Trophoblast cell (in vitro differentiated cells and primary cell): ENCODE measurements at places on chromosomes 12 and 14.
A peak's percentile ranks its signal among the peaks of the same experiment; 100 is the strongest.

DNA sequence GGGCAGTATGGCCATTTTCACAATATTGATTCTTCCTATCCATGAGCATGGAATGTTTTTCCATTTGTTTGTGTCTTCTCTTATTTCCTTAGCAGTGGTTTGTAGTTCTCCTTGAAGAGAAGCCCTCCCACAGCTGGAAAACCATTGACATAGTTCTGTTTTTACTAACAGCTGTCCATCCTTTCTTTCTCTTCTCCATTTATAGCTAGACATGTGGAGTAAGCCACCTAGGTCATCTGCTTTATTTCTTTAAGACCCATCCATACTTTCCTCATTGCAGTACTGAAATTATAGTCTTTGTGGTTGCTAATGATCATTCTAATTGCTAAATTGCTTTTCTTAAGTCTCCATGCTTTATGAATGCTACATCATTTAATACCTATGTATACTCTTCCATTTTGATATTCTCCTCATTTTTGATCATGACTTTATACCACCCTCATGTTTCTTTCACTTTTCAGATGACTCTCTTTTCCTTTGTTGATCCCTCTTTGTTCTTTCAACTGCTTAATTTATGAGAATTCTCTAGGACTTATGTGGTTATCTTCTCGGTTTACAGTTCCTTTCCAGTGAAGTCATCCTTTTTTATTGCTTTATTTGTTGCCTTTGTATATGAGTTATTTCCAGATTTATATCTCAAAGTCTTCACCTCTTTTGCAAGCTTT is 114.2 kb downstream of the PCNX1 start:
- DNase-seq, result no peak

- DNase-seq, result peak; percentile 56
These were observed 39.3 kb downstream of the NINJ2 start for GRCh38 chr12:623865-624372.

GRCh38 chr14:71395151-71395604 is 487.9 kb downstream of the PCNX1 start:
- DNase-seq, result no peak

- no peak for DNase-seq
These were observed 43.1 kb downstream of the ALDH1L2 start for GRCh38 chr12:105041186-105041585.

DNA sequence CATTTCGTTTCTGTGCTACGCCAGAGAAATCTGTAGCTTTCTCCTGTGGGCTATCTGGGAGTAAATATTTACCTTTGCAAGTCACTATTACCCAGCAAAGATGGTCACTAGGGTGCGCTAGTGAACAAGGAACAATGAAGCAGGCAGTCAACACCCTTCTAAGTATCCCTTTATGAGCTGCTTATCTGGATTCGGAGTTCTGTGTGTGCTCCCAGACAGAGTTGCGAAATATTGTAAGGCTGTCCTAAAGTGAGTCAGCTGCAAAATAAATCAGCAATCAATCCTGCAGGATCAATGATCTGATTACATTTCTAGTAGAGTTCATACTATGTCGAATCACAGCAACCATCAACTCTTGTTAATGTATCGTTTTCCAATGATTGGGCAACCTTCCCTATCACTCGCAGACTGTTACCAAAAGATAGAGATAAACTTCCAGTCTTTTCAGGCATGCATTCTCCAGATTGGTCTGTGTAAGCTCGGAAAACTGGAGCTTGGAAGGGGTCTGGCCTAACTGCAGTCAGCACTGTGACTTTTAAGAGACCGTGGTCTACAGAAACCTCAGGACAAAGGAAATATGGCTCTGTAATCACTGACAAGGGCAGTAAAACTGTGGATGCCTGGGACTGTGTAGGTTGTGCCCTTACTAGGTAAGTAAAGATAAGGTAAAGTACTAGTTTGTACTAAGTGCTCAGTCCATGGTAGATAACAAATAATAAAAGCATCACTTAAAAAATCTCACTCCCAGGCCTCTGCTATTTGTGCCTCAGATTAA is 133.5 kb downstream of the KCNK10 start:
- peak; percentile 91 for DNase-seq

GRCh38 chr12:51392556-51393237 is 1.5 kb upstream of the GALNT6 start:
- peak; percentile 95 for DNase-seq

DNA sequence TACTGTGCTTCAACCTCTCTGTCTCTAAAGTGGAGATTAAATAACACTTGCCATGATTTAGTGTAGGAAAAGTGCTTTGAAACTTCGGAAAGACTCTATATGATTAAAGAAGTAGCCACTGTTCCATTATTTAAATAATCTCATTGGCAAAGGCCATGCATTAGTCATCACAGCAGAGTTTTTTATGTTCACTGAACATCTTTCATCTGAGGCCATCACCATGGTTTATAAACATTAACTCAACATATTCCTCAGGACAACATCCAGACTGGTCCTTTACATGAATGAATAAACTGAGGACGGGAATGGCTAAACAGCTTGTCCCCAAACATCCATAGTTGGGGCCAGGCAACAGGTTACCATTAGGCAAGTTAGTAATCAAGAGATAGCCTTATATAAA is 124.6 kb upstream of the FRMD6 start:
- DNase-seq, result no peak

- DNase-seq, result no peak
These were observed 665.2 kb upstream of the FLRT2 start for GRCh38 chr14:84864548-84865271.

DNA sequence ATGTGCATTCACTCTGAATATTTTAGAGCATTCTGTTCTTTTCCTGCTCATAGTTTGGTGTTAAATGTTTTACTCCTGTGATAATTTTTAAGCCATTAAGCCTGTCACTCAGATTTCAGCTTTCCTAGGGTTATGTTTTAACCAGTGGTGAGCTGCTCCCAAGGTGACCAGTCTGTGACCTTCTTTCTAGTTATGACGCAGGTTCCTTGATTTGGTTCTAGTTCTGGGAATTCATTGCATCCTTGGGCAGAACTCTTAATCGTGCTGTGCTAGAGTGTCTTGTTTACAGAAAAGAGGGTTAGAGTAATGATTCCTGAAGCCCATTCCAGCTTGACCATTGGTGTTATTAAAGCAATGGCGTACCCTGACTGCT is 2.2 kb downstream of the GABARAPL1 start:
- no peak for DNase-seq

DNA sequence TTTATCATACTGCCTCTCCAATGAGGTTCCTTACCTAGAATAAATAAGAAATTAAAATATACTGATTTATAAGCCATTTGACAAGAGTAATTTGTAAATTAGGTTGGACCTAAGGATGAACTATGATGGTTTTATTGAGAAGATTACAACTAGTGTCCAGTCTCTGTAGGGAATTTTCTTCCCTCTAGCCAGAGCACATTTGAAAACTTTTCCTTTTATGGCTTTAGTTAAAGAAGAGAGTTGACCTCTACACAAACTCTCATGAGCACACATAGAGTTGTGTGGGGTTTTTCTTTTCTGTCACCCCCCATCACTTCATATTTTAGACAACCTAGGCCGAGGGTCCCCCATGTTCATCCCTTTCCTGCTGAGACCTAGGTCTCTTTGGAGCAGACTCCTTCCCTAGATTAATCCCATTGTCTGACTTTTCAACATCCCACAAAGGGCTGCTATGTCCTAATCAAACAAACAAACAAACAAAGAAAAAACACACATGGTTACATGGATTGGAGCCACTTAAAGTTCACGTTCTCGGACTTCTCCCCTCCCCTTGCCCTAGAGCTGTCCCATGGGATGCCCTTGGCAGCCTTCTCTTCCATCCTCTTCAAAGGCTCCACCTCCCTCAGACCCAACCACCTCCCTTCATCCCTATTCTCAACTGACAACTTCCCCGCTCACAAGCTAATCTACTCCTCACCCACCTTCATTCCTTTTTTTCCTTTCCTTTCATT is 40.7 kb downstream of the GPR135 start:
- DNase-seq, result no peak

DNA sequence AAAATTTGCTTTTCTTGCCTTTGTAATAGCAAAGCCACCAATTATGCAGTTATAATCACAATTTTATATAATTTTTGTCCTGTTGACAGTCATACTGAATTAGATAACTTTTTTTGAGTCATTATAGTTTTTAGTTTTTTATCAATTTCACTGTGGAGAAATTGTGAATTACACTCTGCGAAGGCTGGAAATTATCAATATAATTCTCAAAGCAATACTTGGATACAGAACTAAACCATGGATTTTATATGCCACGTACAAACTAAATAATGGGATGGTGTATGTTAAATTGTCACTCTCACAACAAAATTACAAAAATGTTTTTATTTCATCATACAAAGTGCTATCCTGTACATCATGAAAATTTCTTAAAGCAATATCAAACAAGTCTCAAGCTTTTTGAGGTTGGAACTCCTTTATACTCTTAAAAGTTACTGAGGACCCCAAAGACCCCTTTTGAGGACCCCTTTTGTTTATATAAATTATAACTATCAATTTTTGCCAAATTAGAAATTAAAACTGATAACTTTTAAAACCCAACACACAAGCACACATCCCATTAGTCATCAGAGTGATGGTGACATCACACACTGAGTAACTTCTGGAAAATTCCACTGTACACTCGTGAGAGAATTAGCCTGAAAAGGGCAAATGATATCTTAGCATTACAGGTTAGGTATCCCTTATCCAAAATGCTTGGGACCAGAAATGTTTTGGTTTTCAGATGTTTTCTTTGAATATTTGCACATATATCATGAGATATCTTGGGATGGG is 19.8 kb upstream of the AQP2 start:
- DNase-seq, result peak; percentile 56

DNA sequence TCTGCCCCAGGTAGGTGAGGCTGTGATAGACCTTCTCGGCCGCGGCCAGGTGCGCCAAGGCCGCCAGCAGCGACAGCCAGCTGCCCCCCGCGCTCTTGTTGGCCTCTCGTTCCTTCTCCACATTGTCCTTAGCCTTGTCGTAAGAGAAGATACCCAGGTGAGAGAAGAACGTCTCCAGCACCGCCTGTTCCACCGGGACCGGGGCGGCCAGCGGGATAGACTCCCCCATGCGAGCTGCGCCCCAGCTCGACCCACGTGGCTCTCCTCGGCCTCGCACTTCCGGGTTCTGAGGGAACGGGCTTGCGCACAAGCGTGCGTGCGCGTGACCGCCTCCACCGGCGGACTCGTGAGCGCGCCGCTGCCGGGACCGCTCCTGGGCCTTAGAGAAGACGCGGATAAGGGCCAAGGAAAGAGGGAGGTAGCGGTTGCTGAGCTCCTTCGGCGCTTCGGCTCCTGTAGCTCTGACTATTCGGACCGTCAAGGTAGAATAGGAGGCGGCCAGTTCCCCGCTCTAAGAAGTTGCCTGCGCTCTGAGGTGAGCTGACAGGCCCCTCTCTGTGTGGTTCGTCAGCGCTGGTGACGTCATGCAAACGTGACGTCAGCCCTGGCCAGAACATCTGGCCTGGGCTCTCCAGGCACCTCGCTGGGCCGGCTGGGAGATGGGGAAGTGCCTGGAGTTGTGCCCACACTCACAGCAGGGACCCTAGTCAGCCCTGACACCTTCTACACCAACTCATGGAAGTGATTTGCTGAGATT is at the start of gene KICS2:
Gene KICS2, minus strand, starts transcription at position 288 of the 757 bp plus-strand sequence. Its CDS starts 59 bp downstream, at position 229.
- peak; percentile 94 for DNase-seq

DNA sequence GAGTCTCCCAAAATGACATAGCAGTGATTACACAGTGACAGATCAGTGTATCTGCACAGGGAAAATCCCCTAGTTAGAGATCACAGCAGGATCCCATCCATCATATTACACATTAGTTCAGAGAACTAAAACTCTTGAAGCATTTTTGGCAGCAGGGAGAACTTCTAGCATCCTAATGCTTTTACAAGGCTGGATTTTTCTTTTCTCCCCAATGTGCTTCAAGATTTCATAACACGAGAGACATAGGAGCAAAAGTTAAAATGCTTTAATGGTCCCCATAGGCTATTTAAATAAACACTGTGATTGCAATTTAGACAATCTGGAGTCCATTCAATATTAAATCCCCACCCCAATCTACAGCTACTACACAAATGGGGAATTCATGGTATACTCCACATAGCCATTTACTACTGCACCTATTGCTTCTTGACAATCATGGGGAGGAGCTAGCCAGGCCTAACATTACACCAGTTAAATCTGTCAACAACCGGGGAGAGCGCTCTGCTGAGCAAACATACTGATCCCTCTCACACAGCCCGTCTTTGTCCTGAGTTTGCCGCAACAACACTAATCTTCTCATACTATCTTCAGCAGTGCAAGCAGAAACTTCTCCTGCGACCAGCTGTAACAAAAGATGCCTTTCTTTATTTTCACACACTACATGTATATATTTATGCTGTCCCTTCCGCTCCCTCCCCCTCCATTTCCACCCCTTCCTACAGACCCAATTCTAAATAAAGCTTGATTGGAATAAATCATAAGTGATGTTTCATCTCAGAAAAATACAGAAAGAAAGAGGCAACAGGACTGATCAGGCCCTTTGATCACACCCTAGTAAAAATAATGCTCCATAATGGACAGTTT is 120.3 kb upstream of the SOX5 start:
- DNase-seq, result no peak

GRCh38 chr14:19941668-19942067 is 11.0 kb downstream of the OR4K1 start:
- no peak for DNase-seq

GRCh38 chr14:55867719-55868118 is 250.5 kb upstream of the PELI2 start:
- DNase-seq, result peak; percentile 59

DNA sequence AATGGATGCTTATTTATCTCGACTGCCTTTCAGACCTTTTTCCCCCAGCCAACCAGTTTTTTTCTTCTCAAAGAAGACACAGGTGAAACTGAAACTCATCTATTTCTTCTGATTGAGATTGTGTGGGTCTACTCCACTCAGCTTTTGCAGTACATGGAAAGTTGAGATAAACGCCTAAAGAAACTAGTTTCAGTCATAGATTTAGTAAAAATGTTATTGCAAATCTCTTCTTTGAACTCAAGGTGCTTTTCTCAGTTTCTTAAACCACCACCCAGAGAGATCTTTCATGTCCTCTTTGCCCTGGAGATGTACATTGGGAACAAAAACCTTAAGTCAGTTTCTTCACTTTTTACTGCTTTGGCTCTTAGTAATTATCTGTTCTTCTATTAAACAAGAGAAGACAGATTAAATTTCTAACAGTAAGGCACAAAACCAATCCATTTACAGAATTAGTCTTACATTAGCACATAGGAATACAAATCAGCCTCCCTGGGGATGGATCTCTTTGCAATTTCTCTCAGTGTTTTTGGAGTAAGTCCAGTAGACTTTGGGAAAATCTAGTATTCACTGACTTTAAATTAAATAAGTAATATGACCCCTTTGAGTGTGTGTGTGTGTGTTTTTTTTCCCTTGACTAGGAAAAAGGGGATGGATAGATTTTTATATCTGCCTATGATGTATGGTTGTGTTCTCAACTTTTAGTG is 11.6 kb downstream of the FBXW8 start:
- DNase-seq, result no peak

DNA sequence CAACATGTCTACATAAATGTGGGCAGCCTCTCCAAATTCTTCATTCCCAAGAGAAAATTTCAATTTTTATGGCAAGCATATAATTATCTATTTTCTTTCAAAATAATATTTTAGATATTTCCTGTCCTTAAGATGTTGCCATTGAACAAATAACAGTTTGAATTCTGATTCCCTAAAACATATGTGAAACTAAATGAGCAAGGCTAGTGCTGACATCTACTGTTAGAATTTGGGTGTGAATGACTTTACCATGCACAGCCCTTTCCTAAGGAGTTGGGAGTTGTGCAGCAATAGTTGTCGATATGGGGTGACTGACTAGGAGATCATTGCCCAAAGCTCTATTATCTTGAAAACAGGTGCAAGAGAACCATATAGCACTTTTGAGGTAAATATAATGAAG is 108.2 kb upstream of the SLC38A4 start:
- peak; percentile 52 for DNase-seq
